ENCODE measurements at places on chromosomes 12 and 14.

DNA sequence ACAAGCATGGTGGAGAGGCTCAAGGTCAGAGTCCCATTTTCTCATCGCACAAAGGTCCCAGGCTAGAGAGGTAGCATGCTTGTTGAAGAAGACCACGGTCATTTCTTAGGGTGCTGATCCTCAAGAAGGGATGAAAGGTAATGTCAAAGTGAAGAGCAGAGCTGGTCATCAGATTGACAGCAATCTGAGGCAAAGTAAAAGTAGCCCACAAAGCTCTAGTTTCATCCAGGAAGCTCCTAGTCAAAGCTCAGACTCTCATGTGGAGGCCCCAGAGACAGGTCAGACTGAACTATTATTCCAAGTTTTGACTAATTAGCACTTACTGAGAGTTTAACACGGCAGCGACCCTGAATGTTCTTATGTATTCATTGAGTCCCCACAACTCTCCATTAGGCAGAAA is 270.6 kb downstream of the RPS29 start:
- no peak for DNase-seq

- DNase-seq: no peak
Measured at GRCh38 chr12:9667403-9668160, 1.9 kb upstream of the CLEC2D start.

- DNase-seq: no peak
Measured at GRCh38 chr14:102223682-102224081, 81.3 kb downstream of the MOK start.

GRCh38 chr12:96414637-96415036 is 14.4 kb upstream of the CDK17 start:
- DNase-seq: no peak

DNA sequence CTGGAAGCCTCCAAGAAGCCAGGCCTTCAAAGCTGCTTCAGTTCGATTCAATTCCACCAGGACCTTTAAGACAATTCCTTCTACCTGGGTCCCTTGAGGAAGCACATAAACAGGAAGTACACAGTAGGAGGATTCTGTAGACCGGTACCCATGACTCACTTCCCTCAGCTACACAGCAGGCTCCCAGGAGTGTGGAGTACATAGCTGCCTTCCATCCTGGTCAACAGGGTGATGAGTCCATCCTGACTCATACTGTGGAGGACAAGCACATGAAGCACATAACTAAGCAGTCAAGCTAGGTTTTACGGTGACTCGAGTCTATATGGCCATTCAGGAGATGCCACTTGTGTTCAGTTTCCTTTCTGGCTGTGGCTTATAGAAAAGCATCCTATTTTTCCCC is 197.6 kb upstream of the RBM19 start:
- DNase-seq: no peak

DNA sequence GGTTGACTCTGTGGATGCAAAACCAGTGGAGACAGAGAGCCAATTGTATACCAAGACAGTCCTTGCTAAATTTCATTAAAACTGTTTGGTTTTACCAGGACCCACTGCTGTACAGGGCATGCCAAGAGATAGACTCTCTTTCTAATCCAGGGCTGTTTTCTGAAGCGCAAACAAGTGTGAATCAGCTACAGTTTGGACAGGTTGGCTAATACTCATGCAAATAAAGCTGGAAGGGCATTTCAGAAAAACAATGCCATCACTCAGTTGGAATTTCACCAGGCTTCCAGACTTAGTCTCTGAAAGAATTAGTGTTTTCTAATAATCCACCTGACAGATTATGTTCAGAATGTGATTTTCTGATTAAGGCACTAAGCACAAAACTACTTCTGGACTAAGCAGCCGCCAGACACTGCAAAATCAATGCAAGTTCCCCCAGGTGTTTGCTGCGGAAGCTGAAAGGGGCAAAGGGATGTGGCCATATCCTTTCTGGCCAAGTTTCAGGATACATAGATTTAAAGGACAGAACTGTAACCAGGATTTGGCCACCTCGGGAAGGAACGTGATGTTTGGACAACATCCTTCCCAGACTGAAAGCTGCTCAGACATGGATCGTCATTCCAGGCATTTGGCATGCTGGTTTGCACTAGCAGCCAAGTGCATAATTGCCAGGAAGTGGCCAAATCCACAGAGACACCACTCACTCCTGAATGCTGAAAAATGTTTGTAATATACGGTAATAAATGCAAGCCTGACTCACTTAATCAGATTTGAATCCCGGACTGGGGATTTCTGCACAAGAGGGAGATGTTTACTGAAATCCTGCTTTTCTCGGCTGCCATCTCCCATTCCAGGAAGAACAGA is 32.0 kb upstream of the CDKN3 start:
- DNase-seq: no peak

DNA sequence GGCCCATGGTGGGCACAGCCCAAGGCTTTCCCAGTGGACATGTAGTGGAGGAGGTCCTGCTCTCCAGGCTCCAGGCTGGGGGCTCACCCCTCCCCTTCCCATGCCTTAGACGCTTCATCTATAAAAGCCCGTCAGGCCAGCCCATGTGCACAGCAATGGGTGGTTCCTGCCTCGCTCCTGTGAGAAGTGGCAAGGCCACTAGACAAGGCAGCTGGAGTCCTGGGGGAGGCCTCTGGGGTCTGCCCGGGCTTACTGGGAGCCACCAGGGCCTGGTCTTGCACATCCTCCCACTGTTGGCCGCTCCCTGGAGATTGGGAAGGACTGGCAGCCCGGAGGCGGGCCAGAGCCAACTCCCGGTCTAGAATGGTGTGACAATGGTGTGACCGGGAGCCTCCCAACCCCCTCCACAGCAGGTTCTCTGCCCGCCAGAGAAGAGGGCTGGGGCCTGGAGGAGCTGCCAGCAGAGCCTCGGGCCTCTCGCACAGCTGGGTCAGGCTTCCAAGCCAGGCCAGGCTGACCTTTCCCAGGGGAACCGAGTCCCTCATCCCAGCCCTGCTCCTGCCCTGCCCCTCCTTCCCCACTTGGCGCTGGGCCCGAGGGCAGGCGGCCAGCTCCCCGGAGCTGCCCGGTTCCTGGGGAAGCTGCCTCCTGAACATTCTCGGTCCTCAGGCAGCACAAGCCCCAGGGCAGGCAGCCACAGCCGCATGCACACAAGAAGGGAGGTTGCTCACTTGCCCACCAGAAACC is 97.9 kb downstream of the RFLNA start:
- no peak for DNase-seq

DNA sequence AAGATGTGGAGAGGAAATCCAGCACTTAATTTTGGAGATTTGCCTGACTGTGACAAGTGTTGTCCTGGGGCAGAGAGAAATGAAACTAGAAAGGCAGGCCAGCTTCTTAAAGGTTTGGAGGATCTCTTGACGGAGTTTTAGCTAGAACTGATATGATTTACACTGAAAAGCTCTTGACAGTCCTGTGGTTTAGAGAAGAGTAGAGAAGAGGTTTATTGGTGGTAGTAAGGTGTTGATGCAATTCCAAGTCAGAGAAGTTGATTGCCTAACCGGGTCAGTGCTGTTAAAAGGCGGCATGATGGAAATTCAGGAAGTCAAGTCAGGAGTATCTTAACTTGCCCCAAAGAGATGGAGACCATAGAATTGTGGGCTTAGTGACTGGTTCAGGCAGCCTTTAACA is 89.0 kb upstream of the TRAF3 start:
- DNase-seq: no peak

- DNase-seq: no peak
Measured at GRCh38 chr14:61112506-61112905, 131.5 kb downstream of the SLC38A6 start.

- DNase-seq: no peak
Measured at GRCh38 chr12:124754949-124755800, 108.5 kb downstream of the SCARB1 start.

GRCh38 chr14:104224506-104225277 is 86.3 kb downstream of the KIF26A start:
- DNase-seq: peak; percentile 24

DNA sequence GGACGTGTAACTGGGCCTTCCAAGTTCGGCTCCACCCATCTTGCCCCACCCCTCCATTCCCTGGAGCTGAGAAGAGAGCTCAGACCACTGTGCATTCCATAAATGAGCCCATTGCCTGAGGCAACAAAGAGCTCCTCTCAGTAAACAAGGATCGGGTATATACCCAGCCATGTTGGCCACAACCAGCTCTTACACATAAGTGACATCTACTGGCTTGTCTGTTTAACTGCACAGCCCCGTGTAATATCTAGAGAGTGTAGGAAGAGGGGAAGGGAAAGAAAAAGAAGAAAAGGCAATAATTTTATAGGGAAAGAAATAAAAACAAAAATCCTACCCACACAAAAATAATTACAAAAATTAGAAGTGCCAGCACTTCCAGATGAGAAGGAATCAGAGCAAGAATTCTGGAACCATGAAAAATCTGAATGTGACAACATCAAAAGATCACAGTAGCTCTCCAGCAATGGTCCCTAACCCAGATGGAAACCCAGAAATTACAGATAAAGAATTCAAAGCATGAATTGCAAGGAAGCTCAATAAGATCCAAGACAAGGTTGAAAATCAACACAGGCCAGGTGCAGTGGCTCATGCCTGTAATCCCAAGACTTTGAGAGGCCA is 308.1 kb downstream of the RPAP3 start:
- DNase-seq: no peak

- no peak for DNase-seq
Measured at GRCh38 chr14:58788655-58789503, 151.1 kb downstream of the DACT1 start.

DNA sequence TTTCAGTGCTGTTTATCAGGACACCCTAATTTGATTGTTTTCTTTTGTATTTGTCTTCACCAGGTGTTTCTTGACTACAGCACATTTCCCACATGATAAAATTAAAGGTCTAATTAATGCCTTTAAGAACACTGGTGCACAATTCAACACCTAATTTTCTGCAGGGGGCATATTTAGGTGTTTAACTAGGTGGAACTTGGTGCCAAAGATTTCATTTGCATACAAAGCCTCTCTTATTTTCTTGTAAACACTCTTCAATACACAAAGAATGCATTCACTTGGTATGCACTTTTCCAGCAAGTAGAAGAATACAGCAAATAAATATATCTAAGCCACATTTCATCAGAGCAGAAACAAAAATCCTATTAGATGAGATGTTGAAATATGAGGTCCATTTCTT is 646.2 kb upstream of the FOXG1 start:
- DNase-seq: no peak

- DNase-seq: no peak
Measured at GRCh38 chr12:6541371-6542165, 7.3 kb downstream of the GAPDH start.

GRCh38 chr12:92272061-92272964 is 126.7 kb upstream of the BTG1 start:
- no peak for DNase-seq

DNA sequence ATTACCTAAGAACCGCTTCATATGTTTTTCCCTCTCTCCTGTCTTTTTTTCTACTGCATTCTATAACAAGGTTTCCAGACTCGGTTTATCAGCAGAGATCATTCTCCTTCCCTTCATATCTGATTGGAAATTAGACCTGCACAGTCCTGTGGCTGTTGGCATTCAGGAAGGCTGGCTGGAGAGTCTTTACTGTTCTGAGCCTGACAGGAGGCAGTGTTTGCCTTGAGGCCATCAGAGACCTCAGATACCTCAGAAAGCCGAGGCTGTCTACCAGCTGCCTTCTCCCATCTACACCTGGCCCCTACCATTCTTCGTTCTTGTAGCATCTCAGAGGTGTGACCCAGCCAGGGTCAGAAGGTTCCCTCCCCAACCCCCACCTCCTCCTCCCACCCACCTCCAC is 182.0 kb downstream of the CAND1 start:
- DNase-seq: no peak

GRCh38 chr12:58773986-58774385 is 146.3 kb downstream of the LRIG3 start:
- DNase-seq: no peak

DNA sequence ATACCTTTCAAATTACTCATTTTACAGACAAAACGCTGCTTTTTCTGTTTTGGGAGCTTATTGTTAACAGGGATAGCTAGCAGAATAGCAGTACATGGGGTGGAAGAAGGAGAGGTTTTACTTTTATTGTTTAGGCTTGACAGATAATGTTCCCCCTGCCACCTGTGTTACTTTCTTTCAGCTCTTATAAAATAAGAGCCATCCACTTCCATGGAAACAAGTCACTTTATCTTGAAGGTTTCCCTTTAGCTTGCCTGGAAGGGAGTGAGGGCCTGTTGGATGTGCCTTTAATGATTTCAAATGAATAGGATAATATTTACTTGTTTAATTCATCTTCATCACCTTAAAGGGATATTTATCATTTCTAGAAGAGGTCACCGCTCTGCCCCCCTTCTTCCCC is 23.3 kb downstream of the GPATCH2L start:
- no peak for DNase-seq

- no peak for DNase-seq
Measured at GRCh38 chr12:122845865-122846621, 10.8 kb downstream of the HIP1R start.

GRCh38 chr12:82765971-82766705 is 79.4 kb downstream of the TMTC2 start:
- no peak for DNase-seq

DNA sequence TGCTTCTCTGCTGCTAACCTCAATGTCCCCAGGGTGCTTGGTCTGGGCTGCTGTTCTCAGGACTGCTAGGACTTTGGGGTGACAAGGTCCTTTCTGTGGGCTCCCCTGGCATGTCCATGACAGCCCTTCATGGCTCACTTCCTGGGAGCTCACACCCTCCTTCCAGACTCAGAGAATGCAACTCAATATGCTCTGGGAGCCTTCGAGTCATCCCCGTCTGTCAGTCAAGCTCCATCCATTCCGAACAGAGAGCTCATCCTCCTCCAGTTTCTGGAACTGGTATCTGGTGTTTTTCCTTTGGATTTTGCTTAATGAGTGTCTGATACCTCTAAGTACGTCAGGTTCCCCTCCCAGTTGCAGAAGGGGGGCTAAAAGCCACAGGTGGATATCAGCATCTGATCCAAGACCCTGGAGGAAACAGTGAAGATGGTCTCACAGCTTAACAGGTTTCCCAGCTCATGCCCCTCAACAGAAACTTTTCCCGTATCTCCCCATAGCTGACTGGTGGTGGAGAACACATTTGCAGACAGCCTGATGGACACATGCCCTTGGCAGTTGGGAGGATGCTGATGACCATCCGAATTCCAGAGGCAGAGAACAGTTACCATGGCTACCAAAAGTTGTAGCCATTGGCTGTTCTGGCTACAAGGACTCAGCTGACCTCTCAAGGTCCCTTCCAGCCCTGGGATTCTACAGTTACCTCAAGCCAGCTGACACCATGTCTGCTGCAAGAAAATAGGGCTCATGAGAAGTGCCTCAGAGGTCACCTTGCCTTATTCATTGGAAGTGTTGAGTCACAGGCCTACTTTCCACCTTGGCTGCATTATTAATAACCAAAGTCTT is 9.5 kb upstream of the RAB35 start:
- DNase-seq: no peak

GRCh38 chr14:75125617-75126016 is 1.2 kb downstream of the NEK9 start:
- no peak for DNase-seq

All from activated T-cell treated with anti-CD3 and anti-CD28 coated beads for 1 hour (primary cell).